ENCODE measurements at places on chromosomes 7 and 10. TPM values are rescaled to one million over a fixed set of nuclear protein-coding genes. Genes with fewer than 3 reads are reported as not detected.

GRCh38 chr7:112462236-112462635 lies 12.0 kb downstream of the IFRD1 start:
- DNase-seq, result no peak

Gene PNLIPRP2
- total RNA-seq, result not detected

DNA sequence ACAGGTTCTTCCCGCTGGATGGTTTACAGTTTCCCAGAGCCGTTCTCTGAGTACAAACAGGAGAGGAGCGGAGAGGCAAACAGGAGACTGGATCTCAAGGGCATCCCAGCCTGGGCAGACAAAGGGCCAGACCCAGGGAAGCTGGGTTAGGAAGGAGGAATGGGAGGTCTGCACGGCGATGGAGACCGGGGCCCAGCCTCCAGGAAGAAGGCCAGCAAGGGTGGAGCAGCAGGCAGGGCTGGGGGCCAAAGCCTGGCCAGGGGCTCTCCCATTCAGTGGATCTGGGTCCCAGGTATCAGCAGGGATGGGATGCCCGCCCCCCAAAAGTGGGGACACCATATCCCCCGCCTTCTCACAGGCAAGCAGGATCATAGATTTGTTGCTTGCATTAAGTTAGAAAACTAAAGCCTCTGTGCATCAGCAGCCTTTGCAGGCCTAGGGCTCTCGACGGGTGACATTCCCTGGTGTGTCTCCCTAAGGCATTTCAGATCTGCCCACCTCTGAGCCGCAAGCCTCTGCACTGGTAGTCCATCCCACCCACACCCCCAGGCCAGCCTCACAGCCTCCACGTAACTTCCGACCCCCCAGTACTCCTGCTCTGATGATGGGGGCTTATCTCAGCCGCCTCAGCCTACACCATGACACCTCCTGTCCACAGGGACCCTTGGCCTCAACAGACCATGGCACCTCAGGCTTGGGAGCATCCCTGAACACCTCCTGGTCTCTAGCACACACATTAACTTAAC lies 59.9 kb downstream of the TNS3 start:
- DNase-seq, result no peak

Gene EPHB6
- 8.8 TPM for total RNA-seq

- peak; percentile 26 for DNase-seq
These were observed 5.6 kb downstream of the PTN start for GRCh38 chr7:137337902-137338301.

GRCh38 chr10:2144584-2144983 lies 407.3 kb upstream of the ADARB2 start:
- DNase-seq, result no peak

DNA sequence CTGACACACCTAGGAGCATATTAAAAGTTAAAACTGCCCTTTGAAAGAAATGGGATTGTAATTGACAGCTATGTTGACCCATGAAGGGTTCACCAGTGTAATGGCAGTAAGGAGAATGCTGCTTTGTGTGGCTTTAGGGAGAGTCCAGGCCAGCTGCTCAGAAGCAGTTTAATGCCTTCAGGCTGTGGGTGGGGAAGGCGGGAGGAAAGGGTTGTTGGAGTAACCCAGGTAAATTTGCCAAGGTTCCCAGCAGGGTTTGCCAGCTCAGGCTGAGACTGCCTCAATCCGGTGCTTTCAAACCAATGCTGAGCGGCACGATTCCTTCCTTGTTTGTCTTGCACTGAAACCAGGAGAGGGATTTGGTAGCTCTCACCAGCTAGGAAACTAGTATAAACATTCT lies 637.2 kb downstream of the INHBA start:
- no peak for DNase-seq

DNA sequence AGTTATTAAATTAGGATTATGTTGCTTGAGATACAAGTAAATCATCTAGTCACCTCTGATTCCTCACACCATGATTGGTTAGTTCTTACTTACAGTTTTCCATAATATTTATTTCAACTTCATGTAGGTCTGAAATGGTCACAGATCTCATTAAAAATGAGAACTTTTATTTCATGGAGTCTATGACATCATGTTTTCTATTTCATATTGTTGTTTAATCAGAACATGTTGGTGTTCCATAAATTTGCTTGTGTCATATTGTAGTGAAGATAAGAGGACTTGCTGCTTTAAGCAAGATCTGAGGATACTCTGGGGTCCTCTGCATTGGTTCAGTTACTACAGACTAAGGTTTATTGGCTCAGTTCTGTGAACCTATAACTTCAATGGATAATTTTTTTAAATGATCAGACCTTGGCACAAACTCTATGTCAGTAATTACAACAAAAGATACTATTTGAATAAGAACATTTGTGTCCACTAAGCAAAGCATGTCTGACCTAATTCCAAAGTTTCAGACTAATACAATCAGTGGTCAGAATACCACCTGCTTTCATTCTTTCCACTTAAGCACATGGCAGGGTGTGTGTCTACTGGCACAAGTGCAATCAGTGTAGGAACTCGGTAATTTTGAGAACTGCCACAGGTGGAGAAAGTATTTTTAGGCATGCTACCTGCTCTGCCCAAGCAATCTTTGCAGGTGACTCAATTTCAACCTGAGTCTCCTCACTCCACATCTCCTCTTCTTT lies 68.5 kb downstream of the CCDC71L start:
- DNase-seq, result no peak
